Globus pallidus (tissue), 1 donor: ENCODE measurements at places on chromosomes 2 and 18.

DNA sequence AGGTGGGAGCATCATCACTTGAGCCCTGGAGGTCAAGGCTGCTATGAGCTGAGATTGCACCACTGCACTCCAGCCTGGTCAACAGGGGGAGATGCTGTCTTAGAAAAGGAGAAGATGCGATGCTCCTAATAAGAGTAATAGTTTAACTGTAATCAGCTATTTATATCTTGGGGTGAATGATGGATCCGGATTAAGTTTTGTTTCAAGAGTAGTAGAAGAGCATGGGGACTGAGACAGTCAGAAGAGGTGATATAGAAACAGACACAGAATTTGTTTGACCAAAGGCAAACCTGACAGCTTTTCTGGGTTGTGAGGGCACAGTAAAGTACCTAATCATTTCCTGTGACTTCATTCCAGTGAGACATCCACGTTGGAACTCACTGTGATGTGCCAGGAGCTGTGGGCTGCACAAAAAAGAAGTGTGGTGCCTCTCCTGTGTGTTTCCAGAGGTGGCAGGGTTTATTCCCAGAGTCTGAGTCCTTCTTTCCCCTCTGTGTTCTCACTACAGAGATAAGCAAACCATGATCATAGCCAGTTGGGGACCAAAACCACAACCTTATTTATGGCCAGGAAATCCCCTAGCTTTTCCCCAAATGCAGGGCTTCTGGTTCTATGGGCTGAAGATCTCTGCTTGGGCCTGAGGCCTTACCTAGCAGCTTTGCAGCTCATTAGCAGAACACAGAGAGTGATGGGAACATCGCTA lies 113.7 kb downstream of the XRCC5 start:
- DNase-seq, result no peak

- DNase-seq, result peak; percentile 12
Measured at GRCh38 chr2:8193686-8194615, 487.9 kb upstream of the ID2 start.

DNA sequence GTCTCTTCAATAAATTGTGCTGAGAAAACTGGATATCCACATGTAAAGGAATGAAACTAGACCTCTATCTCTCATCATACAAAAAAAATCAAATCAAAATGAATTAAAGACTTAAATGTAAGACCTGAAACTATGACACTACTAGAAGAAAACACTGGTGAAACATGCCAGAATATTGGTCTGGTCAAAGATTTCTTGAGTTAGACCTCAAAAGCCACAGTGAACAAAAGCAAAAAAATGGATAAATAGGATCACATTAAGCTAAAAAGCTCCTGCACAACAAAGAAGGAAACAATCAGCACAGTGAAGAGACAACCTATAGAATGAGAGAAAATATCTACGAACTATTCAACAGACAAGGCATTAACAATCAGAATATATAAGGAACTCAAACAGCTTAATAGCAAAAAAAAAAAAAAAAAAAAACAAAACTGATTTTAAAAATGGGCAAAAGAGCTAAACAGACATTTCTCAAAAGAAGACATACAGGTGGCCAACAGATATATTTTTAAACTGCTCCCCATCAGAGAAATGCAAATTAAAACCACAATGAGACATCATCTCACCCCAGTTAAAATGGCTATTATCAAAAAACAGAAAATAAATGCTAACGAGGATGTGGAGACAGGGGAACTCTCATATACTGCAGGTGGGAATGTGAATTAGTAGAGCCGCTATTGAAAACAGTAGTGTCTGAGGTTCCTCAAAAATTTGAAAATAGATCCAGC lies 66.3 kb downstream of the NCKAP1 start:
- DNase-seq, result no peak

GRCh38 chr2:131419441-131419840 lies 55.5 kb upstream of the RAB6D start:
- DNase-seq, result no peak

- no peak for DNase-seq
Measured at GRCh38 chr2:219079417-219079816, 18.7 kb upstream of the IHH start.

GRCh38 chr2:97953853-97954252 lies 41.9 kb downstream of the TMEM131 start:
- no peak for DNase-seq

DNA sequence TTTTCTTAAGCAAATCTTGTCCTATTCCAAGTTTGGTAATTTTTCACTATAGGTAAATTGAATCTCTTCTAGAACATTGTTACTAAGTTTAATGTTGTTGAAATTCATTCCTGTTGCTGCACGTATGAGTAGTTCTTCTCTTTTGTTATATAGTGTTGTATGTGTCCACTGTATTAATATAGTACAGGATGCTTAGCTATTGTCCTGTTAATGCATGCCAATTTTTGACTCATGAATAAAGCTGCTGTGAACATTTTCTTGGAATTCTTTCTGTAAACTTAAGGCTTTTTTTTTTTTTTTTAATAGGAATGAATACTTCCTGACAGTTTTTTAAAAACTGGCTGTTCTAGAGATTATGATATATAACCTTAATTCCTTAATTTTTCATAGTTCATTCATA lies 326.9 kb downstream of the SLC4A3 start:
- no peak for DNase-seq

- DNase-seq, result no peak
Measured at GRCh38 chr2:104472076-104472475, 381.8 kb upstream of the POU3F3 start.

DNA sequence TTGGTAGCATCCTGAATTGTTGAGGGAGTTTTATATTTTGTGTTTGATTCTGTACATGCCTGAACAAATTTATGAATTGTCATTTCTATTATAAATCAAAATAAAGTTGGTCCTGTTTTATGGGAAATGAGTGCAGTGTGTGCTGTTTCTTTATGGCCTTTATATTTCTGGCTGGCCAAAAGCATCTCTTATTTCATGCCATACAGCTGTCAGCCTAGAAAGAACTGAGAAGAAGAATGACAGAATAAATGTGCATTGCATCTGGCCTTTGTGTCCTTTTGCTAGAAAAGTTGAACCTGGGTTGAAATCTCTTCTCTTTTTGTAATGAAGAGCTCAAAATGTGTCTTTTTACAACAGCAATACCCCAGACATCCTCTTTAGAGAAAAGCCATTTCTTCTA lies 474.7 kb upstream of the LRATD1 start:
- DNase-seq, result no peak
